IPS DF 6.9 (cell line): ENCODE measurements at places on chromosomes 2 and 18.

GRCh38 chr2:156901373-156902031 is 356.0 kb upstream of the GALNT5 start:
- DNase-seq, result no peak

DNA sequence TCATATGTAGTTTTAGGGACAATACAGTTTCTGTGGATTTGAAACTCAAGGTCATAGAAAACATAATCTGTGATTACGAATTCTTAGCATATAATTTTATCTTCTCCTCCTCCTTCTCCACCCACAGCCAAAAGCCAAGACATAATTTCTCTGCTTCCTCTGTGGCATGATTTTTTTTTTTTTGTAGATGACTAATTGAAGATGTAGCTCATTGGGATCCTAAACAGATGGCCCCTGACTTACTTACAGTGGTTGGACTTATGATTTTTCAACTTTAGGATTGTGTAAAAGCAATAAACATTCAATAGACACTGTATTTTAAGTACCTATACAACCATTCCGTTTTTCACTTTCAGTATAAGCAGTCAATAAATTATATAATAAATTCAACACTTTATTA is 42.3 kb downstream of the FSIP2 start:
- no peak for DNase-seq

GRCh38 chr2:199467066-199467822 is 9.5 kb upstream of the SATB2 start:
- DNase-seq, result no peak

DNA sequence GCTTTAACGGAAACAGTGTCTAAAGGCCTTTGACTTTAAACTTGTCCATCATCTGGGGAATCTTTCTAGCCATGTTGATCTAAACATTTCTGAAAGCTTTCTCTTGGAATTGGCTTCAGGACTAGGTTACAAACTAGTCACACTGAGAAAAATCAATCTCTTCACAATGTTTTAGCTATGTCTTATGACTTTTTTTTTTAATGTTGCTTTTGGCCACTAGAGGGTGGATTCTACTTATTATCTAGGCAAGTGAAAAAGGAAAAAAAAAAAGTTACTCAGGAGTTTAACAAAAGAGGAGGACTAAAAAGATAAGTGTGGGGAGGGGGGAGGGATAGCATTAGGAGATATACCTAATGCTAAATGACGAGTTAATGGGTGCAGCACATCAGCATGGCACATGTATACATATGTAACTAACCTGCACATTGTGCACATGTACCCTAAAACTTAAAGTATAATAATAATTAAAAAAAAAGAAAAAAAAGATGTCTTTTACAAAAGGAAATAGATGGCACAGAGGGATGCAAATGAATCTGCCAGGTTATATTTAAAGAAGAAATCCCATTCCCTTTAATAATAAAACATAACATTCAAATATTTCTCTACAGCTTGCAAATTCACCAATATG is 160.4 kb upstream of the PID1 start:
- no peak for DNase-seq

GRCh38 chr2:114525955-114526354 is 83.5 kb downstream of the DPP10 start:
- DNase-seq, result no peak

DNA sequence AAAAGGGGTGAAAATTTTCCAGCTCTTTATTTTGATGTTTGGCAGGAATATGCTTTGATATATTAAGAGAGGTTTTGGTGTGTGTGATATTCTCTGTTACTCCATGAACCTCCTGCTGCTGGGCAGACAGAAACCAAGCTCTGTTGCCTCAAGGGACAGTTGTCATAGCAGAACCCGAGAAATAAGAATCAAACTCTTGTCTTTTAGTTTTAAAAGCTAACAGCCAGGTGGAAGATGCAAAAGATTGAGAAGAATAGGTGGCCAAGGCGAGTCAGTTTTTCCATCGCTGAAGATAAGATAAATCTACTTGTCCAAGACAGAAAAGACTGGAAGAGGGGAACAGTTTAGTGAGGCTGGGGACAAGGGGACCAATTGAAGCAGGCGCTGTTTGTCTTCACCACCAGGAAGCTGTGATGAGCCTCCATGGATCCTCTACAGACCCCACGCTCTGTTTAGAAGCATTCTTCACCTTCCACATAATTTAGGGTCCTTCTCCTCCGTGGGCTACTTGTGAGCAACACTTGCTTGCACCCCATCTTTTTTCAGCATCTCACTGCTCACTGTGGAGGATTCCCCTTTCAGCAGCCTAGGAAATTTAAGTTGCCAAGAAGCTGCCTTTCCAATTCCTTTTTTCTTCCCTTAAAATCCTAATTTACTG is 23.9 kb downstream of the PMAIP1 start:
- DNase-seq, result no peak

GRCh38 chr18:26405190-26405801 is 143.1 kb downstream of the KCTD1 start:
- DNase-seq, result no peak

DNA sequence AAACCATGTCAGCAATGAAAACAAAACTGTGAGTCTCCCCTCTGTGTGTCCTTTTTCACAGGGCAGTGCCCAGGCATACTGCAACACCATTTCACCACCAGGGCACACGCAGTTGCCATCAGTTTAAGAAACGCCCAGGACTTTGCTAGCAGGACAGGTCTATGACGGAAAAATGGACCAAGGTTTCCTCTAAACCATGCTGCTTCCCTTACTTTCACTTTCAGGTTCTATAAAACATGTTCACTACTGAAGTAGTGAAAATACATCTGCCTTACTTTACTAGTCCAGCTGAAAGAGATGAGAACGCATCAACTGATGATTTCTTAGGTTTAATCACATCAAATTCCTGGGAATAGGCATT is 110.5 kb downstream of the TCF4 start:
- no peak for DNase-seq

- no peak for DNase-seq
Observed at GRCh38 chr2:210756855-210757254, 200.5 kb downstream of the CPS1 start.

DNA sequence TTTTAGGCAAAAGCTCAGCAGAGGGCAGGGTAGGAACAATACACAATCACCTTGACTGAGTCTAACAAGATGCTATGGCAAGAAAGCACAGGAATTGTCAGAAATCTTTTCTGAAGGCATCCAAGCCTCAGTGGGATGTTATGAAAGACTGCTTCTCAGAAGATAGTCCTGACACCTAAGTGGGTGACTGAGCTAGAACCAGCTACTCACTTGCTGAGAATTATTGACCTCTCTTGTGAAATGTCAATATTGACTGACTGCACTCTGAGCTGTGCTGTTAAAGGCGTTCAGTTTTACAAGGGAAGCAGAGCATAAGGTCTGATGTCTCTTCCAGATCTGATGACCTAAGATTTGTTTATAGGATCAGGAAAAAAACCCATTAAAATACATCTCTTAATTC is 46.1 kb downstream of the TACR1 start:
- DNase-seq, result no peak

- no peak for DNase-seq
Observed at GRCh38 chr2:99660616-99661406, 171.0 kb upstream of the REV1 start.

DNA sequence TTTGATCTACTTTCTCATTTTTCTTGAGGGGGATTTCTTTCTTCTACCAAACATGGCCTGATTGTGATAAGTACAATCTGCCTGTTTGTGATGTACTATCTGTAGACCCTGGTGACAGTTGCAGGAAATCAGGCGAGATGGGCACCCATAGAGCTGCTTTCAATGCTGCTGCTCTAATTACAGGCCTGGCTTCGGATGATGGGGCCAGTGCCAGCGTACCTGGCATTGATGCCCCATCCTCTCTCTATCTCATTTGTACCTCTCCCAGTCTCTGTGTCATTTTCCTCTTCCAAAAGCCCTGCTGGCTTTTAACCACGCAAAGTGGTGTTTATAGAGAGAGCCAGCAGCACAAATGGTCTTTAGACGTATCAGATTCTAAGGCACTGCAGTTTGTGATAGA is 69.9 kb downstream of the KCTD18 start:
- DNase-seq, result no peak

DNA sequence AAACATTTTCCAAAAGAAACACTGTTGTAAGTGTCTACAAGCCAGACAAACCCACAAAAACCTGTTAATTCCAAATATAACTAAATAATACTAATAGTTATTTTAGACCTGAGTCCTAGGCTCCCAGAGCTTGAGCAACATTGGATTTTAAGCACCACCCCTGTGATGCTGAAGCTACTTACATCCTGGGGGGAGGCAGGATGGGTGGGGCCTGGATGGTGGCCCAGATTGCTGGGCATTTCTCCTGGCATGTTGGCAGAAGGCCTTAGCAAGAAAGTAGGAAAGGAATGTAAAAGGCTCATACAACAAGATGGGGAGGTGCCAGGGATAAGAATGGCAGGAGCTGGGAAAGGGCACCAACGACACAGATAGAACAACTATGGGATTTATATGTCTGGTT is 50.7 kb upstream of the OTX1 start:
- no peak for DNase-seq

GRCh38 chr2:179070895-179071294 is 21.0 kb upstream of the CCDC141 start:
- no peak for DNase-seq

GRCh38 chr2:52779446-52779845 is 988.2 kb upstream of the CHAC2 start:
- no peak for DNase-seq

GRCh38 chr18:39638224-39638623 is 2072.6 kb upstream of the CELF4 start:
- no peak for DNase-seq

DNA sequence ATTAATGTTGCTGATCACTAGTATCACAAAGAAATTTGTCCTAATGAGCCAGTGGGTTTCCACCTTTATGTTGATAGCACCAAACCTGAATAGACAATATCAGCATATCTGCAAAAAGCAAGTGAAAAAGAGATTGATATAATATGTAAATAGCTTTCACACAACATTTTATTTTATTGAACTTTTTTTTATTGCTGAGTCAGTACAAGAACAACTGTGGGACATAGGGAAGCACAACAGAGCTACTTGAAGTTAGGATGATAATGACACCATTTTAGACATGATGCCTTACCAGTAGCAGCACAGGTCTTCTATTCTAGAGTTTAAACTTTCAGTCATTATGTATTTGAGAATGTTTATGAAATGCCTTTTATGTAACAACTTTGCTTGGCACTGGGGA is 554.1 kb upstream of the SETBP1 start:
- DNase-seq, result no peak

- DNase-seq, result no peak
Observed at GRCh38 chr18:48994926-48995835, 44.4 kb upstream of the SMAD7 start.

DNA sequence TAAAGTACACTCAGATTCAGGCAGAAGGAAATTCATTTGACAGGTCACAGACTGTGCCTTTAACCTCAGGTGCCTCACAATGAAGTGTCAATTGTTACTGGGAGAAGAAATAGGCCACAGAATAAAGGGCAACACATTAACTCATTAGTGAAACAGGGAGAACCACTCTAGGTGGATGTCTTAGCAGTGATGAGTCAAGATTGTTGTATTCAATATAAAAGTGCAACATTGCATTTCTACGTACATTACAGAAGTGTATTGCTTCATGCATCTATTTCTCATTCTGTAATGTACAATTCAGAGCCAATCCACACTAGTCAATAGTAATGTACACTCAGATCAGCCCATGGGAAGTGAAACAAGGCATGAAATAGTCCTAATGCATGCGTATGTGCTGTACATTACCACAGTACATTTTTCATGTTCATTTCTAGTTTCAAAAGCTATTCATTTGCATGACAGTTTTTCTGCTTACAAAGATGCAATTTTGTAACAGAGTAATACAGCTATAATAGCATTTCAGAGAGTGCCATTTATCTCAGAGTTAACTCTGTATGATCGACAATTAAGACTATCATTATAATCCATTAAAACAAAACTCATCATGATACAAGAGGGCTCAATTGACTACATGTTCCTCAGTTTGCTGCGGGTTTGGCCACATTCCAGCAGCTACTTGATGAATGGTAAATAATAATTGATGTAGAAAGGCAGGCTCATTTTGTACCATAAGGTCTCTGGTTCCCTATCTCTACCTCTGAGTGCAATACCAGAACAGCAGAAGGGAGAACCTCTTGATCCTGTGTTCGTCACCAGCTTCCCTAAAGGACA is 12.2 kb upstream of the ARL5A start:
- no peak for DNase-seq

- DNase-seq, result no peak
Observed at GRCh38 chr2:123502931-123503330, 522.2 kb upstream of the CNTNAP5 start.

GRCh38 chr18:58080451-58080850 is 36.4 kb downstream of the NEDD4L start:
- no peak for DNase-seq

GRCh38 chr2:80454628-80455027 is 150.1 kb upstream of the LRRTM1 start:
- no peak for DNase-seq

- DNase-seq, result no peak
Observed at GRCh38 chr2:210303498-210303897, 11.5 kb downstream of the MYL1 start.

- DNase-seq, result no peak
Observed at GRCh38 chr2:48283586-48284269, 246.2 kb upstream of the STON1 start.

GRCh38 chr2:98577313-98577712 is 31.0 kb downstream of the COA5 start:
- no peak for DNase-seq

- no peak for DNase-seq
Observed at GRCh38 chr18:13813271-13813849, 10.6 kb upstream of the MC5R start.

DNA sequence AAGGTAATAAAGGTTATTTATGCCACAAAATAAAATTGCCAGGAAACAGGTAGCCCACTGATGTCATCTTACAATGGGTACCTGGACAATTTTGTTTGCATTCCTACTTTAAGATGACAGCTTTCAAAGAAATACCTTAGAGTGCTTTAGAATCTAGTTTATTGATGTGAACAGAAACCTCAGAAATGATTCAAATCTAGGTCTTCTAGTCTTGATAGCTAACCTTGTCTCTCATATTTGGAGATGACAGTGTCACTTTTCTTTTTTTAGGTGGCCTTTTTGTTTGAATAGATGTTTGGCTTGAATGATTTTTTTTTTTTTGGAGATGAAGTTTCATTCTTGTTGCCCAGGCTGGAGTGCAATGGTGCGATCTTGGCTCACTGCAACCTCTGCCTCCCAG is 69.1 kb downstream of the PIK3C3 start:
- DNase-seq, result no peak
